Glutamatergic neuron (in vitro differentiated cells): ENCODE measurements at places on chromosomes 6 and 20. TPM values are rescaled to one million over a fixed set of nuclear protein-coding genes. Genes with fewer than 3 reads are reported as not detected.

- DNase-seq: no peak
Observed at GRCh38 chr20:4332121-4332860, 316.9 kb upstream of the RNF24 start.

The C4B gene
- total RNA-seq: 6.4 TPM

GRCh38 chr6:150876598-150876997 is 11.1 kb downstream of the MTHFD1L start:
- DNase-seq: no peak

DNA sequence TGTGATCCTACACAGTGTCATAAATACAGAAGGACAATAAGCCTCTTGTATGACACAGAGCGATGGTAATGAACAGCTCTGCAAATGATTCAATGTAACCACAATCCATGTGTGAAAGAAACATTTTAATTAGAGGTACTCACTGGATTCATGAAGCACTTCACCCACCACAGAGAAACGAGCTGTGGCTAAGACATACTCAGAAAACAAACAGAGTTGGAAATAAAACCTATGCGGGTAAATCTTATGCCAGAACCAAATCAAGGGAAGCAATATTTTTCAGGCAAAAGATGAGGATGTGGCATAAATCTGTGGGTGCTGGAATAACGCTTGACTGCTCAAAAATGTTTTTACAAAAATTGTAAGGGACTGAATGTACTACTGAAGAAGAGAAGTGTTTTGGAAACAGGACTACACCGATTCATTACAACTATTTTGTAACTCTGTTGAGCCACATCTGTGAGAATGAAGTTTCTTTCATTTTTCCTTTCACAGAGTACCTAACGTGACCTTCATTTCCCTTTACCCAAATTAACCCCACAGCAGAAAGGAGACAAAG is 112.1 kb downstream of the WDR27 start:
- no peak for DNase-seq

The C20orf144 gene
- not detected for total RNA-seq

DNA sequence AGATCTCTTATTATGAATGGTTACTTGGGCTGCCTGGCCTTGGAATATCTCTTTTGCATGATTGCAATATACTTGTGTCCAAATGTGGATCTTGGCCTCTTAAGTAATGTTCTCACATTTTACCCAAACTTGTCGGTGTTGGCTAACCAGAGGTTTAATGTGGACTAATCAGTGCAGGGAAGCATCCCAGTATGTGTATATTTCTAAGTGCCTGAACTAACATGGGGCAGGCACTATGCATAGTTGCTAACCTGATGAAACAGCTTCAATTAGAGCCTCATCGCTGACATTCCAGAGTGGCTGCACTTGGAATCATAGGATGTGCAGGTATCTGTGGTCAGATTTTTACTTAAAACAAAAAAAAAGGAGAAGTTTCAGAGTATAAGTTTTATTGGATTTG is 160.0 kb downstream of the PDE7B start:
- DNase-seq: no peak

- no peak for DNase-seq
Observed at GRCh38 chr20:42313704-42314103, 695.5 kb upstream of the CHD6 start.

DNA sequence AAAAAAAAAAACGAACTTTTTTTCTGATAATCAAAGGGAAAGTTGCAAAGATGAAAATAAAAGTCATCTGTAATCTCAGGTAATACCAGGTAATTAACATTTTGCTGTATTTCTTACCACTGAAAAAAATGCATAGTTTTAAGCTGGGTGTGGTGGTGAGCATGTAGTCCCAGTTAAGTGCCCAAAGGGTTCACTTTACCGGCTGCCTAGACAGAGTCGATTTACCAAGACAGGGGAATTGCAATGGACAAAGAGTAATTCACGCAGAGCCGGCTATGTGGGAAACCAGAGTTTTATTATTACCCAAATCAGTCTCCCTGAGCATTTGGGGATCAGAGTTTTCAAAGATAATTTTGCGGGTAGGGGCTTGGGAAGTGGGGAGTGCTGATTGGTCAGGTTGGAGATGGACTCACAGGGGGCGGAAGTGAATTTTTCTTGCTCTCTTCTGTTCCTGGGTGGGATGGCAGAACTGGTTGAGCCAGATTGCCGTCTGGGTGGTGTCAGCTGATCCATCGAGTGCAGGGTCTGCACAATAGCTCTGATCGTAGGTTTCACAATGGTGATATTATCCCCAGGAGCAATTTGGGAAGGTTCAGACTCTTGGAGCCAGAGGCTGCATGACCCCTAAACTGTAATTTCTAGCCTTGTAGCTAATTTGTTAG is 51.9 kb downstream of the RPF2 start:
- no peak for DNase-seq

The SLC12A5 gene
- total RNA-seq: 10.4 TPM

DNA sequence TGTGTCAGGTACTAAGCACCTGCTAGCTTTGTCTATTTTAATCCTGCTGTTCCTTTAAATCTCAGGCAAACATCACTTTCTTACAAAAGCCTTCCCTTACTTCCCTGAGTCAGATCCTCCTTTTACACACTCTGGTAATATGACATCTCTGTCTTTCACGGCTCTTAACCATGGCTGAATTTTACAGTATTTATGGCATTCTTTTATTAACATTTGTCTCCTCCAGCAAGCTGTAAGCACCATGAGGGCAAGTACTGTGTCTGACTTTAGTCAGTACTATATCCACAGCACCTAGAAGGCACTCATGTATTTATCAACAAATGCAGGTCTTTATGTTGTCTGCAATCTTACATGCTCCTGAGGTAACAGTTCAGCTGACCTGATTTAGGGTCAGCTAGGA is 33.7 kb upstream of the HBS1L start:
- no peak for DNase-seq

The MRPS10 gene
- 25.9 TPM for total RNA-seq

DNA sequence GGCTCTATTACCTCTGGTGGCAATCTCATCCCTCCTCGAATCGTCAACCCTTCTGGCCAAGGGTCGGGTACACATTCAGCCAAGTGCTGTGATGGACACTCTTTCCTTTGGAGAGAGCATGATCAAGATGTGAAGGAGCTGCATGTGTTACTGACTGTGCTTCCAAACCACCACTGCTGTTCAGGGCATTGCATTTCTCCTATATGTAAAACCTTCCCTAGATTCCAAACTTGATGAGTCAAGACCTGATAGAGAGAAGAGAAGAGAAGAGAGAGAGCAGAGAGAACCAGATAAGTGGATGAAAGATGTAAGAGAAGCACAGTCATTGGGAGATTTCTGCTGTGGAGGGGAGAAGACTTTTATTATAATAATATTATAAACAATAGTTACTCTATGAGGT is 162.2 kb downstream of the KCNQ5 start:
- DNase-seq: no peak

DNA sequence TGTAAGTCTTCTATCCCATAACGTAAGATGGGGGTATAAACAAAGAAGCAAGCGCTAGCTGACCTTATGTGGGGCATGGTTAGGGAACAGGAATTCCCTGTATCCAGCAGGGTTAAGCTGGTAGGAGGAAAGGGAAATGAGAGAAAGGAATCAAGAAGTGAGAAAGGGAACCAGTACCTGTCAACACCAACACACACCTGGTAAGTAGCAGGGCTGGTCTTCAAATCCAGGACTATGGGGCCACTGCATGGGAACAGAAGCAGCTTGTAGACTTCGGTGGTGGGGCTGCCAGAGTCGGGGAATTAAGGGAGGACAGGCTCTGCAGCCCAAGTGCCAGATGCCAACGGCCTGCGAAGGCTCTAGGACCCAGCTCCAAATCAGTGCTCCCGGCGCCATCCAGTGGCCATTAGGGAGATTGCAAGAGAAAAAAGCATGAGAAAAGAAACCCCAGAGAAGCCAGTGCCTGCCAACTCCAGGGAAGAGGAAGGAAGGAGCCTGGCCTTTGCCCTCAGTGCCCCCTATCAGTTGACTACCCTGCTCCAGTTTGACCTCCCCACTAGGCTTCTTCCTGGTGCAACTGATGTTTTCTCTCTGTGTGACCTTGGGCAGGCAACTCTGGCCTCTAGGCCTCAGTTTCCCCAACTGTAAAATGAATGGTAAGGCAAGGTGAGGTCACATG is 15.8 kb upstream of the RBPJL start:
- DNase-seq: peak; percentile 86

GRCh38 chr6:13472976-13473767 is 14.2 kb downstream of the GFOD1 start:
- no peak for DNase-seq

DNA sequence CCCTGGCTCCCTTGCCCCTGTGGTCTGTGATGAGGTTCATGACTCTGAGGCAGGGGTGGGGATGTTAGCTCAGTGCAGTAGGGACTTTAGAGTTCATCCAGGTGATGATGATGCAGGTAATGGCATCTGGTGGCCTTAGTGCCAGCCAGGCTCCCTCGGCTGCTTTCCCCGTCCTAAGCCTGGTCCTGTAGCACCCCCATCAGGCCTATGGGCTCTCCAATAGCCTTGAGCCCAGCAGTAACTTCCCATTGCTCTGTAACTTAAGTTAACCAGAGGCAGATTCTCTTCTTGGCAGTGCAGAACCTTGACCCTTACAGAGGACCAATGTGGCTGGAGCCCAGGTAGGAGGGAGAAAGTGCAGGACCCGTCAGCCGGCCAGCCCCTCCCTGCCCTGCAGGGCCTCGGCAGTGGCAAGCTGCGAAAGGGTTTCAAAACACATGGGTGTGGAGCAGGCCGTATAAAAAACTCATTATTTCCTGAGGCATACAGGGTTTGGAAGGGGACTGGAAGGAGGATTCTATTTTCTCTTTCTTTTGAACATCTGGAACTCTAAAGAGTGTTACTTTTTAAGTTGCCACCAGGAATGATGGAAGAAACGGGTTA is 406.9 kb downstream of the CDH26 start:
- no peak for DNase-seq

The GPR6 gene
- total RNA-seq: not detected

DNA sequence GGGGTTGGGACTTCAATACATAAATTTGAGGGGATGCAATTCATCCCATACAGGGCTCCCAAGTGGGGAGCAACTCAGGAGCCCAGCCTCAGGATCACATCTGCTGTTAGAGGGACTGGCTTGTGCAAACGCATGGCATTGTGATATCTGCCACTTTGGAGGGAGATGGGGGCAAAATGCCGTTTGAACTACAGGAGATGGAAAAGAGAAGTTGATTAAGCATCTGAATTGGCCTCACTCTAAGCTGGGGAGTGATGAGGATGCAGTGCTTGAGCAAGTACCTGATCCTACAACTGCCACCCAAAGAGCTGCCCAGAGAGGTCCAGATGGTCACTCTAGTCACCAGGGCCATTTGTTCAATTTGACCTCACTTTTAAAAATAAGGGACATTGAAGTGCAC is 2.0 kb downstream of the LY86 start:
- DNase-seq: no peak

The SLC17A3 gene
- not detected for total RNA-seq

DNA sequence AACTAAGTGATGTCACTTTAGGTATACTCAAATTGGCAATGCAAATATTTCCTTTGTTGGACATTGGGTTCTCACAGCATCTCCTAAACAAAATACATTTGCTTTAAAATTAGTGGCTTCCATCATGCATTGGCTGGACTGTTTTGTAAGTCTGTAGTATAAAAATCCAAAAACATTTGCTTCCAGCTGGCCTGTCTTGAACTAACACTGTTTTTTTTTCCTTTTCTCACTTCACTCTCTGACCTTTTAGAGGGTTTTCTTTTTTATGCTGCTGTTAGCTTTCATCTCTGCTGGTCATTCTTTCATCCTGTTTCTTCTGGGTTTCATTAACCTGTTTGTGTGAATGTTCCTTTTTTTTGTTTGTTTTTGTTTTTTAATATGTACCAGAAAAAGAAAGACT is 121.7 kb upstream of the MLIP start:
- DNase-seq: no peak

GRCh38 chr6:146878952-146879340 is 280.2 kb downstream of the ADGB start:
- no peak for DNase-seq

DNA sequence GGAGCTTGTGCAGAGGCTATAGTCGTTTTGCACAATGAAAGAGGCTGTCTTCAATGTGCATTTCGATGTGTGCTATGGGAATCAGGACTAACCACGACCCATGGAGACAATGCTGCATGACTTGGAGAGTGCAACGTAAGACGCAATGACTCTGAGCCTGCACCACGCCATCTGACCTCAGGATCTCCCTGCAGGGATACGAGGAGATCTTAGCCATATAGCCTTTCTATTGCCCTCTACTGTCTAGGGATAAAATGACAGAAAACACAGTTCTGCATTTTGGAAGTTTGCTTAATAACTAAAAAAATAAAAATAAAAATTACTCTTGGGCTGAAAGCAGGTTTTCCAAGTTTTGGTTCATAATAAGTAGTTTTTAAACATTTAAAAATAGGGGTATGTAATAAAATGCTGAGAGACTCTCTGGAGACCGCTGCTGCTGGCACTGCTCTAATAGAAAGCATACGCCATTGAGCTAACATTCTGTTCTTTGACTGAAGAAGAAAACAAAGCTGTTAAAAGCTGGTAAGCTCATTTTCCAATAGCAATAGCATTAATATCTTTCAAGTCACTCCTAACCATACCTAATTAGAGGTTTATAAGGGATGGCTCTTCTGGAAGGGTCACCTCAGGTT is 87.2 kb downstream of the PDE7B start:
- DNase-seq: no peak

- DNase-seq: no peak
Observed at GRCh38 chr20:54133434-54134427, 40.1 kb downstream of the CYP24A1 start.
